Naive B cell (primary cell): ENCODE measurements at places on chromosomes 7 and 10. TPM values are rescaled to one million over a fixed set of nuclear protein-coding genes. Genes with fewer than 3 reads are reported as not detected.

The TUBAL3 gene
- not detected for polyA plus RNA-seq

The CYP2C19 gene
- not detected for polyA plus RNA-seq

The RET gene
- not detected for polyA plus RNA-seq

The RARRES2 gene
- polyA plus RNA-seq: not detected

GRCh38 chr7:21326921-21327320 is 101.0 kb upstream of the SP4 start:
- H3K4me3 ChIP-seq: no peak overlapping the region
- H3K27me3 ChIP-seq: no peaks in the 10 kb centered on the region
- no peaks in the 10 kb centered on the region for H3K4me1 ChIP-seq
- no peak for DNase-seq
- no peaks in the 10 kb centered on the region for H3K36me3 ChIP-seq

DNA sequence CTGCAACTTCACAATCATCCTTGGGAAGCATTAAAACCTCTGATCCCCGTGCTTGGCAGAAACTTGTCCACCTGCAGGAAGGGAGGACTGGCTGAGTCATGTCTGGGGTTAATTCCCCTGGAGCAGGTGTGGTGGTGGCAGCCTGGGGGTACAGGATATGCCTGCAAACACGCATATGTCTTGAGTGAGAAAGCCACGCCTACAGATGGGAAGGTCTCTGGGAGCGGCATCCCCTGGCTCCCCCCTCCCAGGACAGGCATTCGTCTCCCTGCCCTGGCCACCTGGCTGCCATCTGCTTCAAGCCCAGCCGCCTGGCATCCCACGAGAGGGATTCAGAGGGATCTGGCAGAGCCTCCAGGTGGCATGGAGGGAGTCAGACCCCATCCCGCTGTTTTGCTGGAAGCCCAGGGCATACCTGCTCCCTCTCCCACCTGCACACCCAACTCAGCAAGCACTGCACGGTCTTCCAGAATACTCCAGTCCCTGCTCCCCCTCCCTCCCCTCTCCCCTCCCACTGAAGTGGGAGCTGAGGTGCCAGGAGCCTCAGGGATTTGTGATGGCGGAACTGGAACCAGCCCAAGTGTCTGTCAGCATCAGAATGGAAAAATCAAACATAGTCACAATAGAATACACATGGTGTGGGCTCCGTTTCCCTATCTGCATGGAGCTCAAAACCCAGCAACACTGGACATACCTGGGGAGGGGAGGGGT is 61.0 kb downstream of the CAMK2B start:
- H3K27me3 ChIP-seq: peaks cover 7% of the 10 kb centered on the region
- H3K27ac ChIP-seq: no peak overlapping the region
- H3K36me3 ChIP-seq: no peaks in the 10 kb centered on the region
- H3K4me3 ChIP-seq: no peak overlapping the region
- peaks cover 18% of the 10 kb centered on the region for H3K4me1 ChIP-seq

DNA sequence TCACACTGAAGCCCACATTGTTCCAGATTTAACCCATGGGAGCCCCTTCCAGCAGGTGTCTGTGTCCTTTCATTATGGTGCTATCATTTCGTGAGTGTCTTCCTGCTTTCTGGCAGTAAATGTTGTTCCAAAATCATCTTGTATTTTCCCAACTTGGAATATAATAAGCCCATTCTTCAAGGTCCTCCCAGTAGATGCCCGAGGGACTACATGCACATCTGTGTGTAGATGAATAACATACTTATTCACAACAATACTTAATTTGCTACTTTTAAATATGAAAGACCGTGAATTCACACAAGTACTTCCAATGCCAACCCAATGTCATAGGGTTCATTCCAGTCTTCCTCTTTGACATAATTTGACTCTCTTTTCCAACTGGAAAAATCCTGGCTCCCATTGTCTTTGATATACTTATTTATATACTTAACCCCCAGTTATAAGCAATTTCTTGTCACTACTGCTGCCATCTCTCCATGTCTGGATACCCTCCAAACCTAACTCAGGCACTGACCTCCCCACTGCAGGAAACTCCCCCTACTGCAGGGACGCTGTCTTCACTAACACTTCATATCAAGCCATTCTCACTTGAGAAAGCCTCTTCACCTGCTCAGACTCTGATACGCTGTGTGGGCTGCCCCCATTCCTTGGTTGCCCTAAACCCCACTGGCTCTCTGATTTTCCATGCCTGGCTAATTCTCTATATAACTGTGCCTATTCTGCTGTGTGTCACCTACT is 1119.2 kb downstream of the CNTNAP2 start:
- no peak overlapping the region for H3K4me3 ChIP-seq
- H3K4me1 ChIP-seq: no peaks in the 10 kb centered on the region
- no peaks in the 10 kb centered on the region for H3K27me3 ChIP-seq
- H3K27ac ChIP-seq: no peak overlapping the region
- no peak for DNase-seq

DNA sequence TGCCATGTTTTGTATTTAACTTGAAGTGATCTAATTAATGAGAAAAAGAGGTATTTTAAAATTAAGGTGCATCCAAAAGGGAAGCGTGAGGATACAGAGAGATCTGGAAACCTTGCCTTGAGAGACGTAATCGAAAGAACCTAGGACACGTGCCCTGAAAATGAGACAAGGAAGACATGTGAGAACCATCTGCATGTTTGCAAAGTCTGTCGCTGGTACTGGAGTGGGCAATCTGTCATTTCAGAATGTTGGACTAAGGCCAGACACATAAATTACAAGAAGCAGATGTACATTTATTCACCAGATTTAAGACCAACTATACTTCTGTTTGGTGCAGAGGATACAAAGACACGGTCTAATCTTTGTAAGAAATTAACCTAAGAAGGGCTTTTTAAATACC is 9.2 kb downstream of the AGR2 start:
- no peaks in the 10 kb centered on the region for H3K4me1 ChIP-seq
- no peak overlapping the region for H3K4me3 ChIP-seq
- DNase-seq: no peak
- no peak overlapping the region for H3K27ac ChIP-seq
- H3K27me3 ChIP-seq: no peaks in the 10 kb centered on the region
- H3K36me3 ChIP-seq: no peaks in the 10 kb centered on the region

- H3K27ac ChIP-seq: no peak overlapping the region
- DNase-seq: no peak
Measured at GRCh38 chr10:46052791-46053375, 6.8 kb upstream of the MSMB start.

GRCh38 chr7:23529262-23529859 is 2.4 kb downstream of the TRA2A start:
- no peak for DNase-seq
- no peaks in the 10 kb centered on the region for H3K27me3 ChIP-seq
- H3K36me3 ChIP-seq: no peaks in the 10 kb centered on the region
- H3K4me1 ChIP-seq: peaks cover 77% of the 10 kb centered on the region
- peak overlapping the region; percentile 90 for H3K27ac ChIP-seq

DNA sequence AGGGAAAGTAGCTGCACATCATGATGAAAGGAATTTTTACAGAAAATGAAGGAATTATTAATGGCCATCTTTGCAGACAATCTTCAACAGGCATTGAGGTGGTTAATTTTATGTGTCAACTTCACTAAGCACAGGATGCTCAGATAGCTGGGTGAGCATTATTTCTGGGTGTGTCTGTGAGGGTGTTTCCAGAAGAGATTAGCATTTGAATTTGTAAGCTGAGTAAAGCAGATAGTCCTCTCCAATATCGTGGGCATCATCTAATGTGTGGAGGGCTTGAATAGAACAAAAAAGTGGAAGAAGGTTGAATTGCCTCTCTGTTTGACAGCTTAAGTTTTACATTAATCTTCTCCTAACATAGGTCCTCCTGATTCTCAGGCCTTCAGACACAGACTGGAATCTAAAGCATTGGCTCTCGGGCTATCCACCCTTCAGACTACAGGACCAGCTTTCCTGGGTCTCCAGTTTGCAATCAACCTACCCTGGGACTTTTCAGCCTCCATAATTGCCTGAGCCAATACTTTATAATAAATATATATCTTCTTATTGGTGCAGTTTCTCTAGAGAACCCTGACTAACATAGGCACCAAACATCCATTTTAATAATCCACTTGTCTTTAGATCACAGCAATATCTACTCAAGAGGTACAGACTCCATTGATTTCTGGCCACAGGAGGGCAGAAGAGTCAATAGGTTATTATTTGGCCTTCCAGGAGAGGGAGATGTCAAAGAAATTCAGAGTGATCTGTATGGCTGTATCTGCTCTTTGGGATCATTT is 10.5 kb upstream of the CRPPA start:
- H3K27me3 ChIP-seq: peaks cover 9% of the 10 kb centered on the region
- H3K4me3 ChIP-seq: no peak overlapping the region
- no peak overlapping the region for H3K27ac ChIP-seq
- H3K4me1 ChIP-seq: no peaks in the 10 kb centered on the region

DNA sequence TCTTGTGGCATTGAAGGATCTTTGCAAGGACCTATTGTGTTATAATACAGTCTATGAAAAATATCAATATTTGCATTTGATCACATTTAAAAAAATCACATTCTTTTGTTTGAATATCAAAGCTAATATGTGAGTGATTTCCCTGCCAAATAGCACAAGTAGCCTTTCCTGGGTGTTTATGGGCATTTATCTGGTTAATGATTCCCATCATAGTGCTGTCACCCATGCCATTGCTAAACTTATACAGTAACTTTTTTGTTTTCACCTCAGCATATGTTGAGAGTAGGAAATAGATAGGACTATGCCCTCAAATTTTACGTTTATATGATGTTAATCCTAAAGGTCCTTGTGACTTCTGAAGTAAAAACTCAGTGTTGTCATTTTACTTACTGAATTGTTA is 136.9 kb downstream of the CFTR start:
- H3K4me1 ChIP-seq: no peaks in the 10 kb centered on the region
- H3K4me3 ChIP-seq: no peak overlapping the region
- H3K27ac ChIP-seq: no peak overlapping the region
- H3K27me3 ChIP-seq: no peaks in the 10 kb centered on the region
- DNase-seq: no peak

DNA sequence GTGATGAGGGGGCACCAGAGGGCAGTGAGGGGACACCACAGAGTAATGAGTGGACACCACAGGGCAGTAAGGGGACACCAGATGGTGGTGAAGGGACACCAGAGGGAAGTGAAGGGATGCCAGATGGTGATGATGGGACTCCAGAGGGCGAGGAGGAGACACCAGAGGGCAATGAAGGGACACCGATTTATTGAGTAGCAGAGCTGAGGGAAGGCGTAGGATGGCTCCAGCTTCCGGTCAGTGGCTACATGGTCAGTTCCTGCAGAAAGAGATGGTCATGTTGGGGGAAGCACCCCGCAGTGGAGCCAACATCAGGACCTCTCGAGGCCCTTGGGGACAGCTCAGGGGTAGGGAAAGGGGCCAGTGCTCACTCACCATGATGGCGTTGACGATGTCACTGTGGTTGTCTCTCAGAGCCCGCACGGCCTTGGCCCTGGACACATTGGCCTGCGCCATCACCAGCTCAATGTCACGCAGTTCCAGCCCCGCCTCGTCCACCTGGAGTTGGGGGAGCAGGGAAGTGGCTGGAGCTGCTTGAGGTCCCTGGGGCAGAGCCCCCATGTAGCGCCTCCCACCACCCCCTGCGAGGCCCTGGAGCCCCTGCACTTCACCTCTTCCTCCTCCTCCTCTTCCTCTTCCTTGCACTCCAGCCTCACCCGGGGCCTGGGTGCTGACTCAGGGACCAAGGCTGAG is 8.4 kb downstream of the NACAD start:
- DNase-seq: no peak
- H3K27ac ChIP-seq: peak overlapping the region; percentile 58
- no peaks in the 10 kb centered on the region for H3K27me3 ChIP-seq
- no peak overlapping the region for H3K4me3 ChIP-seq
- no peaks in the 10 kb centered on the region for H3K36me3 ChIP-seq

DNA sequence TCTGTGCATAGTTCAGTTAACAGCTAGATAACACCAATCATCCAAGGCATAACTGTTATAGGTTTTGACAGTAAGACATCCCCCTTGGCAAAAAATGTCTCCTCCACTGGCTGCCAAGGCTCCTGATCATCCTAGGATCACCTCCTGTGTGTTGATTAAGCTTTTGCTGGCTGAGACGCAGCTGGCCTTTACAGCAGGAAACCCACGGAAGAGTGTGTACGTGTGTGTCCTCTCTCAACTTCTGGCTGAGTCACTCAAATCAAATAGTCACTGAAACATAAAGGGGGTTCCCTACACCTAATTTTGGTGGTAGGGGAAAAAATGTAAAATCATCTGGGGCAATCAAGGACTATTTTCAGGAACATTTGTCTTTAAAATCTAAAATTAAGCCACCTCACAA is 208.8 kb downstream of the CTNNA3 start:
- H3K36me3 ChIP-seq: no peaks in the 10 kb centered on the region
- no peak for DNase-seq
- peak overlapping the region; percentile 1 for H3K27ac ChIP-seq
- H3K4me1 ChIP-seq: no peaks in the 10 kb centered on the region
- H3K27me3 ChIP-seq: peaks cover 4% of the 10 kb centered on the region
- H3K4me3 ChIP-seq: no peak overlapping the region
